ENCODE measurements at places on chromosomes 7 and 10.

- DNase-seq, result no peak
Measured at GRCh38 chr7:7933915-7934526, 34.6 kb upstream of the GLCCI1 start.

GRCh38 chr7:135910393-135911036, 66.6 kb downstream of the MTPN start:
- DNase-seq, result no peak

- peak; percentile 83 for DNase-seq
Measured at GRCh38 chr10:28367929-28368484, 65.1 kb upstream of the MPP7 start.

DNA sequence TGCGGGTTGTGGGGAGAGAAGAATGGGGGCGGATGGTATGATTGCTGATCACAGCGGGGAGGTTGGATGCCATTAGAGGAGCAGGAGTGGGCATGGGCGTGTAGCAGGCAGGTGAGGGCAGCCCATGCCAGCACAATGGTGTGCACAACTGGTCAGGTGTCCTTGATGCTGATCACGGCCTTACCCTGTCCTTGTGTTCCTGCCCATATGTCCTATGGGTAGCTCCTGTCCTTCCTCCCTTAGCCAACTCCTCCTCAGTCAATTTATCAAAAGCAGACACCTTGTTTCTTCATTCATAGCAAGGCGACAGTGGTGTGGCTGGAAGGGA, 30.7 kb downstream of the WDR86 start:
- DNase-seq, result no peak

DNA sequence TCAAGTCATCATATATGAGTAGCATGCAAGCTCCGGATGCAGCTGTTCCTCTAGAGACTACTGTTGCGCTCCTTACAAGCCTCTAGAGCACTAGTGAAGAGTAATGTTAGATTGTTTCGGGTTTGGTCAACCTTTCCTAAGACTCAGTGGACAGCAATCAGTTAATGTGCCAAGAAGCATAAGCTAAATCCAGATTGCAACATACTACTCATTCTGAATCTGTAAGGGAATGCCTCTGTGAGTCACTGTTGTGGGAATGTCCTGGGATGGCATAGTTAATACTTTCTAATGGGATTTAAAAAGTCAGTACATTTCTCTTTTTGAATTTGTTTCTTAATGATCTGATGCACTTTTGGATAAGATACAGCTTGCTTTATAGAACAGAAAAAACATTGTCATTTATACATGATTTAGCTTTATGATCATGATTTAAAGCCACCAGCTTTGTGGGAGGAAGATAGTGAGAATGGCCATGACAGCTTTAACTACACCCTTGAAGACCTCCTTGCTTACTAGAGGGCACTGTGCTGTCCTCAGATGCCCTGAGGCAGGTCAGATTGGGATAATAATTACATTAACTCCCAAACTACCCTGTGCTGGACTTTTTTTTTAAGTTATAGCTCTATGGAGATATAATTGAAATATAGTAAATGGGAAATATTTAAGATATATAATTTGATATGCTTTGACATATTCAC, 138.4 kb downstream of the SDK1 start:
- DNase-seq, result no peak

- DNase-seq, result no peak
Measured at GRCh38 chr10:131689954-131690757, 210.7 kb upstream of the PPP2R2D start.

All from CD4-positive, alpha-beta T cell treated with Interleukin-17A for 1 hour (primary cell).